HS-27A (cell line): ENCODE measurements at places on chromosomes 7 and 10.

DNA sequence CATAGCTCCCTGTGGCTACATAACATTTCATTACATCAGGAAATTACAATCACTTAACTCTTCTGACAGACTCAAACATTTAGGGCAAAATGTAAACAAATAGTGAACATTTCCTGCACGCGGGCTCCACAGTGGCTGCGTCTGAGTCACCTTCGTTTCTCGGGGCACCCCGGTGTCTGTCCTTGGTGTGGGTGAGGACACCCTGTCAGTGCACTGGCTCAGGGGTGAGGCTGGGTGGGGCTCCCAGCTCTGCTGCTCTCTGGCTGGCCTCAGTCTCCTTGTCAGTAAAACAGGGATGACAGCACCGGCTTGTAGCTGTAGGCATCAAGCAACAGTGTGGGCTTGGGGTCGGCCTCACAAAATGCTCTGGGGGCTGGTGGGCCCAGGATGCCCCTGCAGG is 237.1 kb upstream of the SHH start:
- no peak for DNase-seq

DNA sequence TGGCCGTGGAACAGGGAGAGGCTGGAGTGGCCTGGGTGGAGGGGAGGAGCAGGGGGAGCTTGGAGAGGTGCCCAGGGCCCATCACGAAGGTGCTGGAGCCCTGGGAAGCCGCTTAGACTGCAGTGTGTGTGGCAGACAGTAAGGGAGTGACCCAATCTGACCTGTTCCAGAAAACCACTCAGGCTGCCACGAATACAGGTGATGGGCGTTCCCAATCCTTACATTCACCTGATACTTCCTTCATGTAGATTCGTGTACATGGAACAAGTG is 161.7 kb downstream of the SVIL start:
- no peak for DNase-seq

- DNase-seq = no peak
These were observed 330.3 kb upstream of the GHITM start for GRCh38 chr10:83809001-83809400.

DNA sequence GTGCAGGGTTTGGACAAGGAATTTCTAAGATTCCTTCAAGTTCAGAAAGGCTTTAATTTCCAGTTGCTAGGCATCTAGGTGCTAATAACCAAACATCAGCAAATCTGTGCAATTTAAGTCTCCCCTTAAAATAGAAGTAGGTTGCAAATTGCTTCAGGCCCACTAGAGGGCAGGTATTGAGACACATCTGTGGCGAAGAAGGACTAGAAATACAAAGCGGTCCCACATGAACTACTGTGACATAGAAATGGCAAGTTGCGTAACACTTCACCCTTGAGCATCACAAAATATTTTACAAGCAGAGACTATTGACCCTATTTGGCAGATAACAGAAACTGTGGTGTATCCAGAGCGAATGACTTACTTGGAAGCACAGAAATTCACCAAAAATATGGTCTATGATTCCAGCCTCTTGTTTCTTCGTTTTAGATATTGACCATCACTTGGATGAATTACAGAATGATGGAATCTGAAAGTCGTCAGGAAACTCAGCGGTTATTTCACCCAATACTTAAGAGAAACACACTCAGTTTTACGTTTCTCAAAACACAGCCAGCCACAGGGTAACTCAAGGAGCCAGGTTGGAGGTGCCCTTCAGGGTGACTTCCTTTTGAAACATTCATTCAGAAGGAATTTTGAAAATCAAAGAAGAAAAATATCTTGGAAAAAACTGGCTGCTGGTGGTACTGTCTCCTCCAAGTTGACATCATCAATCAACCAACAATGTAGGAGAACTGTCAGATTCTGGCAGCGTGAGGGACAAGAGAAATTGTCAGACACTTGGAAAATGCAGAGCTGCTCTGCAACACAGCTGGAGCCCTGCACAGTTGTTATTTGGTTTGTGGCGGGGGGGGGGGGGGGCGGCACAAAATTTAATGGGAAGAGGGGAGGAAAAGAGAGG is 256.3 kb upstream of the MINDY3 start:
- no peak for DNase-seq

DNA sequence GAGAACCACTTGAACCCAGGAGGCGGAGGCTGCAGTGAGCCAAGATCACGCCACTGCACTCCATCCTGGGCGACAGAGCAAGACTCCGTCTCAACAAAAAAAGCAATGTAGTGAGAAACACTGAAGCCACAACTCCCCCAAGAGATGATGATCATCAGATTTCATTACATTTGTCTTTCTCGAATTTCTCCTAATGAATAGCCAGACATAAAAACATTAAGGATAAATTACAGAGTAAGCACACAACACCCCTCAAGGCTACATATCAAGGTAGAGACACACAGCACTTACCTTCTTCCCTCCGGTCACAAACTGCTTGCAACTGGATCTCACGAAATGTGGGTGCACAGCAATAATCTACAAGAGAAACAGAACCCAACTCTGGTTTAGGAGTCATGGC is 91.5 kb downstream of the VPS41 start:
- DNase-seq = no peak

DNA sequence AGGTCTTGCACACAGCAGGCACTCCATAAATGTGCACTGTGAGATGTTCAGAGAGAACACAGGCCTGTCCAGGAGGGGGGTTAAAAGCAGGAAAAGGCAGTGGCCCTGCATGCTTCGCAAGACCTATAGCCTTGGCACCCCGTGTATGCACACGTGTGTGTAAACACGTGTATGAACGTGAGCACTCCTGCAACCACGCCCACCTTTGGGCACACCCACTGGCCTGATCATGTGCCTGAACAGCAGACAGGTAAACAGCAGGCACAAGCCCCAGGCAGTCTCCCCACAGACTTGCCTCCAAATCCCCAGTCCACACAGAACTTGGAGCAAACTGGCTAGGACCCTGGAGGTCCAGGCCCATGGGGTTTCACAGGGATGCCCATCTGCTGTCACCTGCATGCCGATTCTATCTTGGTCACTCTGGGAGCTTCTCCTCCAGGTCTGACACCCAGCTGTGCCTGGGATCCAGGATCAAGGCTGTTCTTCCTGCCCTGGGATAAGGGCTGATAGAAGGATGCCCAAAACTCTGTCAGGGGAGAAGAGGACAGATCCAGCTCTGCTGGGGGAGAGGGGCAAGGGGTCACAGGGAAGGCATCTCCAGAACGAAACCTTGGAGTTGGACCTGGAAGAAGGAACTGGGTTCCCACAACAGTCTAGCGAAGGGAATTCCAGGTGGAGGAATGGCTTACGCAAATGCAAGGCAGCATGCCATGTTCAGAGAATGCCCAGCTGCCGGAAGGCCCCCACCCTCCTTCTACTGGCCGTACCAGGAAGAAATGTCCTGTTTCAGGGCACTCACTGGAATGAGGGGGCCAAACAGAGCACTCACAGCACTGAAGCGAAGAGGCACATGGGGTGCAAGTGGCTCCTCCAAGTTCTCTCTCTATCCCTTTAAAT is 14.3 kb upstream of the ZMIZ1 start:
- no peak for DNase-seq

DNA sequence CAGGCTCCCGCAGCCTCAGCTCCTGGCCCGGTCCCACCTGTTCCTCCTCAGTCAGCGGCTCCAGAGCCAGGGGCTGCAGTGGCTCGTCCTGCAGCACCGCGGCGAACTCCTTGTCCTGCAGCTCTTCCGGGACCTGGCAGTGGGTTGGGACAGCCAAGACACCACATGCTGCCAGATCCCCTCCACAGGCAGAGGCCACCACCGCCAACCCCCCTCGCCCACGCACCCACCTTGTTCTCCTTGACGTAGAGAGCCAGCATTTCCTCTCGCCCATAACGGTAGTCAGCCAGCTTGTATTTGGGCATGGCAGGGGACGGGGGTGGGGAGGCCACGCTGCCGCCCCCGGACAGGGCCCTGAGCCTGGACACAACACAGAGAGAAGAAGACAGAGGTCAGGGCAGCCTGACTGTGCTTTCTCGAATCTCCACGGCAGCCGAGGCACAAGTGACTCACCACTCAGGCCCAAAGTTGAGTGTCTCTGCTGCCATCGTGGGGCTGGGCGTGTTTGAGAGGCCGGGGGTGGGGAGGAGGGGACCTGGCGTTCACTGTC is 6.2 kb downstream of the GIGYF1 start:
- no peak for DNase-seq

- DNase-seq = no peak
These were observed 23.6 kb downstream of the RGS10 start for GRCh38 chr10:119518936-119519335.
